Stimulated activated CD8-positive, alpha-beta memory T cell treated with anti-CD3 and anti-CD28 coated beads, Interleukin-7, amount 100 ng/mL, for 24 hours (primary cell): ENCODE measurements at places on chromosomes 12 and 14.

DNA sequence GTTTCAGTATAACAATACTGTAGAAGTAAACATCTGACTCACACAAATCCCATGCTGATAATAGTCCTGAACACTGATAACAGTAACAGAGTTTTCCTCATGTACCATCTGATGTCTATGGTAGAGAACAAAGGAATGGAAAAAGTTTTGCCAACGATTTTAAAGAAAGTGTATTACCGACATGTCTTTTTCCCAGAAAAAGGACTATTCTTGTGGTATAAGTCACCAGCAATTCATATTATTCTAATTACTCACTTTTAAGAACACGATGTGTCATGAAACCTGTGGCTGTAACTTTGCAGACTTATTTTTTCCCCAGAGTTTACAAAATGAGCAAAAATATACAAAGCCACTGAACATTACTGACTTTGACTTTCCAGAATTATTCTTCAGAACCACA is 40.1 kb upstream of the DCN start:
- no peak for DNase-seq

DNA sequence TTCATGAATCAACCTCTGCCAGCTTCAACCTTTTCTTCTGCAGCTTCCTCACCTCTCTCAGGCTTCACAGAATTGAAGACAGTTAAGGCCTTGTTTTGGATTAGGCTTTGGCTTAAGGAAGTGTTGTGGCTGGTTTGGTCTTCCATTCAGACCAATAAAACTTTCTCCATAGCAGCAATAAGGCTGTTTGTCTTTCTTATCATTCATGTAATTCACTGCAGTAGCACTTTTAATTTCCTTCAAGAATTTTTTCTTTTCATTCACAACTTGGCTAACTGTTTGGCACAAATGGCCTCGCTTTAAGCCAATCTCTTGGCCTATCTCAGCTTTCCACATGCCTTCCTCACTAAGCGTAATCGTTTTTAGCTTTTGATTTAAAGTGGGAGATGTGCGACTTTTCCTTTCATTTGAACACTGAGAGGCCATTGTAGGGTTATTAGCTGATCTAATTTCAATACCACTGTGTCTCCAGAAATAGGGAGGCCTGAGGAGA is 229.5 kb downstream of the IPO8 start:
- DNase-seq = no peak

DNA sequence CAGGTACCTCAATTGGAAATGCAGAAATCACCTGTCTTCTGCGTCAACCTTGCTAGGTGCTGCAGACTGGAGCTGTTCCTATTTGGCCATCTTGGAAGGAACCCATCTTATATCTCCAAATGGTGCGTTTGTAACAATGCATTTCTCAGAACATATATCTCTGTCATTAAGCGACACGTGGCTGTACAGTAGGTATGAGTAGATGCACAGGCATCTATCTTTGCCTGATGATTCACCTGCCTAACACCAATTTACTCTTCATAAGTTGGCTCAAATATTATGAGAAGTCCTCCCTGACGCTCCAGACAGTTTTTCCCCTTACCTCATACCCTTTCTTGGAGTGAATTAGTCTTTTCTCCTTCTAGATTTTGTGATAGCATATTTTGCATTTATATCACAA is 44.2 kb downstream of the GPR137C start:
- DNase-seq = no peak

DNA sequence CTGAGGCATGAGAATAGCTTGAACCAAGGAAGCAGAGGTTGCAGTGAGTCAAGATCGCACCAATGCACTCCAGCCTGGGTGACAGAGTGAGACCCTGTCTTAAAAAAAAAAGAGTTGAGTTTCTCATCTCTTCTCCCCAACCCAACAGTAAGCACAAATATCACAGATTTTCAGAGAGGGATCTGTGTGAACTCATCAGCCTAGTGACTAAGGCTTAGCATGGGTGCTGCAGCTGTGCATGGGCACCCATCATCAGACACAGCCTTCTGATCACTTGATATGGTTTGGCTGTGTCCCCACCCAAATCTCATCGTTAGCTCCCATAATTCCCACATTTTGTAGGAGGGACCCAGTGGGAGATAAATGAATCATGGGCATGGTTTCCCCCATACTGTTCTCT is 298.9 kb downstream of the PCNX1 start:
- DNase-seq = no peak

DNA sequence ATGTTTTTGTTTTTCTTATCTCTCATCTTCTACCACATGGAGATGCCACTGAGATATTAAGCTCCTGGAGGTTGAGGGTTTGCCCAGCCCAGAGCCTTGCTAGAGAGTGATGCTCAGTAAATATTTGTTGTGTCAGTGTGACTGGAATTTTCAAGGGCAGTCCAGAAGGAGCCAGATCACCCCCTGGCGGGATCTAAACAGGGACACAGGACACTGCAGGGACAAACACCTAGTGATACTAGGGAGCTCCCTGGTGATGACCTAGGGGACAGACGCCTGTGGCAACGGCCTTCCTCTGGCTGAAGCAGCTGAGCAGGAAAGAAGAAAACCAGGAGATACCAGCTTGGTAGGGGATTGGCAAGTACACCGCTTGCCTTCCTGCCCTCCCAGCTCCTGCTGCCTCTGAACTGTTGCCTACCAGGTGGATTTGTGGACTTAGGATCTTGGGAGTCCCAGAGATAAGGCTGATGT is 714.4 kb upstream of the TBX3 start:
- DNase-seq = no peak

DNA sequence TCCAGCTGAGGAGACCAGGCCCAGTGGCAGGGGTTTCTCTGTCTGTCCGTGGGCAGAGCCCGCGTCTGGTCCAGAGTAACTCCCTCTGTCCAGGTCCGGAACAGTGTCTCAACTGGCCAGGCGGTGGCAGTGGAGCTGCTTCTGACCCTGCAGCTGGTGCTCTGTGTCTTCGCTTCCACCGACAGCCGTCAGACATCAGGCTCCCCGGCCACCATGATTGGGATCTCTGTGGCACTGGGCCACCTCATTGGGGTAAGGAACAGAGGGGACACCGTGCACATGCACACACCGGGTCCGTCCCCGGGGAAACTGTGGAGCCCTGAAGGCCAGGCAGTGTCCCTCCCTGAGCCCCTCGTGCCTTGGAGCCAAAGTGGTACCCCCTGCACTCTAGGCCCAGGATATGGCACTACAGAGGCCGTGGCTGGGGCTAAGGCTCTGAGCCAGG is 1.5 kb downstream of the AQP6 start:
- DNase-seq = no peak

- DNase-seq = no peak
Observed at GRCh38 chr12:105855361-105856047, 283.2 kb downstream of the NUAK1 start.

DNA sequence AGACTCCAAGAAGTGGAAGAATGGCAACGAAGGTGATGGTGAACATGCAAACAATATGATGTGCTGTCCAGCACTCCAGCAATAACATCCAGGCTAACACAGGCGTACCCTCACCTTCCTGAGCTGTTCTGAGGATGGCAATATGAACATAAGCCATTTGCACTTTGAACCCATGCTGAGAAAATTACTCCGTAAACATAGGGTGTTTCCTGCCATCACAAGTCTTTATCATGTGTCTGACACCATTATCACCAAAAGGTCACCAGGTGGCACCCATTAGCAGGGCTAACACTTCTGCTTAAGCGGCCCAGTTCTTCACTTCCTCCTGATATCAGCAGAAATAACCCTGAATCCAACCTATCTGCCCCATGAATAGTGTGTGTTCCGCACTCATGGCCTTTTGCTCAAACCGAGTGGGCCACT is 482.8 kb downstream of the MED13L start:
- no peak for DNase-seq

DNA sequence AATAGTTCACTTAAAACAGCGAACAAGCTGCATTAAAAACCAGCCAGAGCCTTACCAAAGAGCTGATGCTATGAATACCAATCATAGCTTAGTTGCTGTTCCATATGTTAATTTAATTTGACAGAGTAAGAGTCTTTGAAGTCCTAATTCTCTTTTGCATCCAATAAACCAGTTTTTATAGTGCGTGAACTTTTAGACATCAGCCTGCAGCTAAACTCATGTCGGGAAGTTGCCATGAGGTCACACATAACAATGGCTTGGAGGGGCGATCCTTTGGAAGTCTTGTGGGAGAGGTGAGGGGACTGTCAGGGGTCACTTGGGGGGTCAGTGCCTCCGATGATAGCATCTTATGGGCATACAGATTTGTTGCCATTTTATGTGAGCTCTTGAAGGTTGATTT is 81.7 kb downstream of the HMGA2 start:
- DNase-seq = no peak

- DNase-seq = no peak
Observed at GRCh38 chr12:211142-211465, 2.9 kb downstream of the SLC6A12 start.

DNA sequence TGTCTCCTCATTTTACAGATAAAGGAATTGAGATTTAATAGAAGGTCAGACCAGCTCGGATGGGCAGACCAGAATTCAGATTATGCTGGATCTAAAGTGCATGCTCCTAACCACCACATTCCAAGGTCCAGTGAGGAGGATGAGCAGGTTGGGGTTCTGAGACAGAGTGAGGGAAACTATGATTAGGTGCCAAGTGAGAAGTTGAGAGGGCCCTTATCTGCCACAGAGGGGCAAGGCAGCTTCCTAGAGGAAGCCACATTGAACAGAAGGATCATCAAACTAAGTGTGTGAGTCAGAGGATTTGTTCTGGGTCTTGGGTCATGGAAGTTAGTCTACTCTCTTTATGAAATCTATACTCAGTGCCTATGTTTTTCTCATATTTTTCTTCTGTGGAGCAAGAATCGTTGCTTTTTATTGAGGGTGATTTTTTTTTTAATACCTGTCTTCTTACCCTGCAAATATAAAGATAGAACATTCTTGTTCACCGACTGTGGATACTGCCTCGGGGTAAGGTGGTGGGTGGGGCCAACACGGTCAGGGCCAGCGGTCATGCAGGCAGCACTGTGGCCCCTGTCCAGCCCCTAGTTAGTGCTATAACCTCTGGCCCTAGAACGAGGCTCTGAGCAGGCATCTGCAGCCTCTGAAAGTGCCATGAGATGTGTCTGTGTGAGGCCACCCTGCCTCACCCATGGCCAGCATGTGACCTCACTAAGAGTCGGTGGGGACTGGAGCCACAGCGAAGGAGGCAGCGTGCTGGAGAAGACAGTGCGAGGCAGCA is 55.6 kb upstream of the PTHLH start:
- DNase-seq = no peak

GRCh38 chr14:102973706-102974285 is 51.3 kb downstream of the AMN start:
- no peak for DNase-seq

- DNase-seq = no peak
Observed at GRCh38 chr12:19530637-19531023, 91.3 kb downstream of the AEBP2 start.

DNA sequence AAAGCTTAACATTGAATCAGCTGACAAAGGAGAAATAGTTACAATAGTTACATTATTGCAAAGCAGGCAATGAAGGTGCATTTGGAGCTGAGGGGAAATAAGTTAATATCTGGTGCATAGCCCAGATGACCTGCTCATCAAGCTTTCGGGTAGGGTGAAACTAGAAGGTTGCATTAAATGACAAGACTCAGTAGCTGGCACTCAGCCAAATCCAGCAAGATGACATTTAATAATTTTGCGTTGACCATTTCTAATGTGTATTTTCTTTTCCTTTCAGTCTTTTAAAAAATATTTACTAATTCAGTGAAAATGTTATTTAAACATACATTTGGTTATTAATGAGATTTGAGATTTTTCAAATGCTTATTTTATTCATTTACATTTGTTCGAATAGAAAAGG is 188.6 kb downstream of the SLC5A8 start:
- DNase-seq = no peak

GRCh38 chr12:65649126-65649525 is 175.2 kb upstream of the HMGA2 start:
- DNase-seq = no peak
